T-helper 1 cell (primary cell): ENCODE measurements at places on chromosomes 11 and 22.
A peak's percentile ranks its signal among the peaks of the same experiment; 100 is the strongest.

DNA sequence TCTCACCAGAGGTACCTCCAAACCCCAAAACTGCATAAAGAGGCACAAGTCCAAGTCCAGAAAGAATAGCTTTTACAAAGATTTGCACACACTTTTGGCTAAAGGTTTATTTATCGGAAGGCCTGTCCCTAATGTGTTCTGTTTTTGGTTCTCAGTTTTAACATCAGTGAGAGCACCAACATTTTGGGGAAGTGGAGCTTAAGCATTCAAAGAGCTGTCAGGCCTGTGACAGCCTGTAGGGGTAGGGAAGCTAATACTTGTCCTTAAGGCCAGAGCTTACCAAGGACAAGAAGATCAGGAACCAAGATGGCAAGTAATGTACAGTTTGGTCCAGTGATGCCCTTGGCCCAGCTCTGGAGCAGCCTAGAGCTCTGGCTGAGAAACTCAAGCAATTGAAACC lies 38.9 kb upstream of the SCUBE2 start:
- no peak for DNase-seq

DNA sequence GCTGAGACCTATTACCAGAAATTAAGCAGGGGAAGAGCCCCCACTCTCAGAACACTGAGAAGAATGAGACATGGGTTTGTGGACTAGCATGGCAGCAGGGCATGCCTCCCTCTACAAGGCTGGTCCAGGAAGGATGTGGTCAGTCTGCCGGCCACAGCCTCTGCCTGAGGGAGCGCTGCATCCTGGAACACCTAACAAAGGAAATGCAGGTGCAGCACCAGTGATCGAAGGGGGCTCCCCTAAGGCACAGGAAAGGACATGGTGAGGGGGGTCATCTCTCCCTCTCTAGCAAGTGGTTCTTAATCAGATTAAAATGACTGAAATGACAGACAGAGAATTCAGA lies 40.6 kb upstream of the ARL14EP start:
- peak; percentile 46 for DNase-seq

DNA sequence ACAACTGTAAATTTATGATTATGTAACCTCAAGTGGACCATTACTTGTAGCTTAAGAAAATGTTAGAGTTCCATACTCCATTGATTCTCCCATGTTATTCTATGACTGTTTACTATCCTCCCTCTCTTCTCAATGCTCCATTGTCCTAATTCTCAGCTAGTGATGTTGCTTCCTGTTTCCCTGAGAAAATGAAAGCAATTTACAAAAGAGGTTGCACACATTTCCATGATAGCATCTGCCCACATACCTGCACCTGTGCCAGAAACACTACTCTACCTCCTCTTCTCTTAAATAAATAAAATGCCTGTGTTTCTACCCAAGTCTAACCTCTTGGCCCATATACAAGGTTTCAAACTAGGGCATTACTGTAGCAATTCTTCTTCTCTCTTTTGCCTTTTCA lies 1620.9 kb downstream of the FAM181B start:
- DNase-seq = no peak

GRCh38 chr22:27134315-27134701 lies 476.9 kb downstream of the MIAT start:
- no peak for DNase-seq

GRCh38 chr11:67050139-67050538 lies 6.5 kb upstream of the RHOD start:
- no peak for DNase-seq

- DNase-seq = no peak
Observed at GRCh38 chr11:30346068-30346688, 23.3 kb downstream of the ARL14EP start.

- DNase-seq = peak; percentile 40
Observed at GRCh38 chr11:86418917-86419316, 44.2 kb downstream of the CCDC81 start.

- DNase-seq = no peak
Observed at GRCh38 chr11:13963949-13964770, 1.6 kb downstream of the SPON1 start.

GRCh38 chr11:111305162-111305802 lies 6.9 kb downstream of the POU2AF3 start:
- DNase-seq = no peak

GRCh38 chr11:83249445-83249844 lies 36.7 kb downstream of the CCDC90B start:
- DNase-seq = no peak

DNA sequence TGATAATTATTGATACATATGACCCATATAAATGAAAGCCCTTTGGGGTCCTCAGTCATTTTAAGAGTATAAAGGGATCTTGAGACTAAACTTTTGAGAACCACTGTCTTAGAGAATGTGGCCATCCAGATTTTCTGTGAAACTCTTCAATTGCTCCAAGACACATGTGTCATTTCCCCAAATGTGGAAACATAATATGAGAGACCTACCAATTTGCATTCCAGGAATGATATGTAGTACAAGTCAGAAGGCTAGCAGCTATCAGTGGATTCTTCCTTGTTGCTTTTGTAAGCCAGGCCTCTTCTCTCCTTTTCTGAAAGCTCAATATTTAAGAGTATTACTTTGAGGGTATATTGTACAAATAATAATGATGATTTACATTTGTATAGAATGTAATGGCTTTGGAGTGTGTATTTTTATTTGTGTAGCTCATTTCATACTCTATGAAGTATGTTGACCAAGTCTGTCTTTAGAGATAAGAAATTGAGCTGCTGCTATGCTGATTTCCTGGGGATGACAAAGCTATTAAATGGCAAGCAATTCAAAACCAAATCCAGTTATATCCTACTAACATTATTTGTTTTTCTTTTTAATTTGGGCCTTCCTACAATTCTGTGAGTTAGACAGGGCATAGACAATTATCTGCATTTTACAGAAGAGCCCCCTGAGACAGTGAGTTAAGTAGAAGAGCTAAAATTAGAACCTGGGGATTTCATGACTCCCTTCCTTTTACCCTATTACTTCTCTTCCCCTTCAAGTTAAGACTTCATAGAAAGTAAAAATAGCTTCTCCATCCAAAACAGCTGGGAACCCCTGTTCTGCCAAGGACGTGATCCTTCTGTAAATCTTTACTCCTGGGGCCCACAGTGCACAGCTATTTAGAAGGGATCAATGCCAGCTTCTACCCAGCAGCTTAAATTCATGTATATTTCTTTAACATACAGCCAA lies 131.9 kb downstream of the WNT11 start:
- DNase-seq = no peak

- DNase-seq = no peak
Observed at GRCh38 chr11:122749005-122749687, 89.2 kb upstream of the CRTAM start.
